NCI-H1436 (cell line): ENCODE measurements at places on chromosomes 13 and 19.

DNA sequence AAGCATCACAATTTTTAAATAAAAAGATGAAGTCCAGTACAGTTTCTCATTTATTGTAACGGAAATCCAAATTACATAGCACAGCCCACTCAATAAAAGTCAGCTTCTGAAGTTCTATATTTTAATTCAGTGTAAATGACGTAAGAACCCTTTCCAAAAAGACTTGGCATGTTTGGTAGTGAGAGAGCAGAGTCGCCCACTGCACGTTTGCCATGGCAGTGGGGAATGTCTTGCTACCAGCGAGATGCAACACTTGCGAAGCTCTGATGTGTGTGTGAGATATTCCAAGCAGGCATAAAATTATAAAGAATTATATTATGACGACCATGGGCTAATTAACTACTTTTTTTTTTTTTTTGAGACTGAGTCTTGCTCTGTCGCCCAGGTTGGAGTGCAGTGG, 190.1 kb downstream of the SLC7A1 start:
- no peak for DNase-seq

DNA sequence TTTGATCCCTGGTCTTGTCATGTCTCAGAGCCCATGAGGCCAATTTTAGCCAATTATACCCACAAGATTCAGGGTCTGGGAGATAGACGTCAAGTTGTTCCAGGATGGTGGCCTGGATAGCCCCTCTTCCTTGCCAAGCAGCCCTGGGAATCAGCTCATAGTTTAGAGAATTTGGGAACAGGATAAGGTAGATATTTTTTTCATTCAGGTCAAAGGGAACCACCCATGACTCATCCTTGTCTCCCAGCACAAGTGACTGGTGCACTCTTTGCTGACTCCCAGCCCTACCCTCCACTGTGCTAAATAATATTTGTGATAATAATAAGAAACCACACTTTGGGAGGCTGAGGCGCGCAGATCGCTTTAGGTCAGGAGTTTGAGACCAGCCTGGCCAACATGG, 17.1 kb upstream of the S1PR4 start:
- no peak for DNase-seq

- DNase-seq = peak; percentile 94
Measured at GRCh38 chr19:37251308-37252229, 33.6 kb downstream of the ZNF383 start.

DNA sequence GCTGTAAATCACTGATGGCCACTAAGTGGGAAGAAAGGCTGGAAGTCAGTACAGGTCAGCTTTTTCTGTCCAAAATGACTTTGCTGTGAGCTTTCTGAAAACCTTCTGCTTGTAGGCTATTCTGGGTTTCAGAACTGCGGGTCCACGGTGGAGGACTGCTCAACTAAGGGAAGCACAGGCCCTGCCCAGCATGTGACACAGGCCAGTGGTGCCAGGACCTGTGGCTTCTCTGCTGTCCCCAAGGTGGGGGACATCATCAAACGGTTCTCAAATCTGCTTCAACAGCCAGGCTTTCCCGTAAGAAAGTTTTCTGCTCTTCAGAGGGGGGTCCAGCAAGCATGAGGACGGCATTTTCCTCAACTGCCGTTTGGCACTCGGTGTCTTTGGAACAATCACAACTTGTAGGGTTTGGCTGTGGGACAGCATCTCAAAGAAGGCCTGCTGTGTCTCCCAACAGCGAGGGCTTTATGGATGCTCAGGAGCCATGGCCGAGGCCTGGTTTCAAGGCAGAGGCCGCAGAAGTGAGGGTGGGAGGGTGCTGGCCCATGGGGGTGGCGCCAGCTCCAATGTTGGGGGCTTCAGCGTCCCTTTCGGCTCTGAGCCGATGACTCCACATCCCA, 3.8 kb downstream of the SGTA start:
- DNase-seq = no peak

DNA sequence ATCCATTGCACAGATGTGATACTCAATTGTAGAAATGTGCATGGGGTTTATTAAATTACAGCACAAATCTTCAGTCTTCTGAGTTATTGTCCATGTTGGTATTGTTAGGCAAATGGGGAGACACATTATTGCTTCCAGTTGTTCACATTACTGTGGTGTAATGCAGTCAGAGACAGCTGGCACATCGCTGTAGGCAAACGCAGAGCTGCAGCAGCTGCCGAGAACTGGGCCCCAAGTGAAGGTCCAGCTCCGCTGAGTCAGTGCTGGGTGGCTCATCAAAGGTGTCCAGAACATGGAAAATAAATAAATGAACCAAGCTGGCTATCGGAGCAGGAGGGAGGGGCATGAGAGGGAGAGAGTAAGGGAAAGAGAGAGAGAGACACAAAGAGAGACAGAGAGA, 299.1 kb upstream of the OBI1 start:
- DNase-seq = no peak

DNA sequence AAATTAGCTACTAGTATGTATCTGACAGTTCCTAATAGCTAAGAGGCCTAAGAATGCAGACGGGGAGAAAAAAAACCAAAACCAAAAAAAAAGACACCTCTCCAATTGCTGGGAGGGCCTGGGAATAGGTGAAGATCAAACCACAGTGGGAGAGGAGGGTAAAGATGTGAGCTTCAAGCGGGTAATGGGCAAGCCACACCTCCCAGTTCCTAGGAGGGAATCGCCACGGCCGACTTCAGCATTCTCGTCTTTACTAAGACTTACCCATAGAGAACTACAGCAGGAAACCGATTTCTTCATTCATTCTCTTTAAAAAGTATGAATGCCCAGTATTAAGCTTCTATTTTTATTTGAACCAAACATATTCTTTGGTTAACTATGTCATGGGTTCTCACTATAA, 5.6 kb upstream of the EEF1AKMT1 start:
- no peak for DNase-seq

- no peak for DNase-seq
Measured at GRCh38 chr19:35462476-35462953, 14.5 kb downstream of the FFAR2 start.

DNA sequence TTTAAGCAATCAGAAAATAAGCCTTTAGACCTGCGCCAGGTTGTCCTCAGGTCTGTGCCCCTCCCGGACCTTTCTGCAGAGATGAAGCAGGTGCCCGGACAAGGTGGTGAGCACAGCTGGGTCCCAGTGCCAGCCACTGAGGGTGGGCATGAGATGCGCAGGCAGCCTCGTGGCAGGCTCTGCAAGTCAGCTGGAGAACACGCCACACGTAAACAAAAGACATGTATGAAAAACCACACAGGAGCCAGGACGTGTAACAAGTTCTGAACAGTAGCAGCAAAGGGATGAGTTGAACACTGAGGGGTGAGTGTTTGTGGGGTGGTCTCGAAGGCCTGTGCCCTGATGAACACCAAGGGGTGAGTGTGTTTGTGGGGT, 68.8 kb upstream of the MCF2L start:
- no peak for DNase-seq

DNA sequence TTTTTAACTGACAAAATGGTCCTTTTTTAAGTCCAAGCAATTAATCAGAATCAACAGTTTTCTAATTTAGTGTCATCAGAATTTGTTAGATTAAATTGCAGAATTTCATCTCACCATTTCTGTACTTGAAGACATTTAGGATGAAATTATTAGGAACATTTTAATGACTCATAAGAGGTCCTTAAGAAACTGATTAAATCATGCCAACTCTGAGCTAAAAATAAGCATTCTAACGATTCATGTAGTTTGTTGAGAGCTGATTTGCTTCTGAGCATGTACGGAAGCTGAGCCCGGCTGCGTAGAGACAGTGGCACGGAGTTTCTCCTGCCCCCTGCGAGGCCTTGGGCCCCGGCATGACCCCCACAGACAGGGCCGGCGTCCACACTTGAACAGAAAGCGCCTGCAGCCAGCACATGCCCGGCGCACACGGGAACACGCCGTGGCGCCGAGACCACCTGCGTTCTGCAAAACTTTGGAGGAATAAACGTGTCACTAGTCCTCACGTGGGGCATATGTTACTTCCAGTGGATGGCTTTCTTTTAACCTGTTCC, 89.7 kb upstream of the MCF2L start:
- no peak for DNase-seq

DNA sequence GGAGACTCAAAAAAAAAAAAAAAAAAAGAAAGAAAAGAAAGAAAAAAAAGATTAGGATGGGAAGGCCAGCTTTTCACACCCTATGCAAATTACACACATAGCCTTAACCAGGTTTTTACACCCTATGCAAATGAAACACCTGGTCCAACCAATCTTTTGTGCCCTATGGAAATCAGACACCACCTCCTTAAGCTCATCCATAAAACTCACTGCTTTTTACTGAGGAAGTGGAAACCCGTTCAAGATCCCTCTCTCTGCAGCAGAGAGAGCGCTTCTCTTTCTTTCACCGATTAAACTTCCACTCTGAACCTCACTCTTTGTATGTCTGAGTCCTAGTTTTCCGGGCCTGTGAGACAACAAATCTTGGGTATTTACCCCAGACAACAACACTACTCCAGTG, 25.3 kb upstream of the HOMER3 start:
- no peak for DNase-seq

- DNase-seq = no peak
Measured at GRCh38 chr13:99269627-99270241, 11.6 kb upstream of the GPR18 start.

GRCh38 chr19:50357178-50358100, 8.0 kb downstream of the NAPSA start:
- DNase-seq = peak; percentile 76

DNA sequence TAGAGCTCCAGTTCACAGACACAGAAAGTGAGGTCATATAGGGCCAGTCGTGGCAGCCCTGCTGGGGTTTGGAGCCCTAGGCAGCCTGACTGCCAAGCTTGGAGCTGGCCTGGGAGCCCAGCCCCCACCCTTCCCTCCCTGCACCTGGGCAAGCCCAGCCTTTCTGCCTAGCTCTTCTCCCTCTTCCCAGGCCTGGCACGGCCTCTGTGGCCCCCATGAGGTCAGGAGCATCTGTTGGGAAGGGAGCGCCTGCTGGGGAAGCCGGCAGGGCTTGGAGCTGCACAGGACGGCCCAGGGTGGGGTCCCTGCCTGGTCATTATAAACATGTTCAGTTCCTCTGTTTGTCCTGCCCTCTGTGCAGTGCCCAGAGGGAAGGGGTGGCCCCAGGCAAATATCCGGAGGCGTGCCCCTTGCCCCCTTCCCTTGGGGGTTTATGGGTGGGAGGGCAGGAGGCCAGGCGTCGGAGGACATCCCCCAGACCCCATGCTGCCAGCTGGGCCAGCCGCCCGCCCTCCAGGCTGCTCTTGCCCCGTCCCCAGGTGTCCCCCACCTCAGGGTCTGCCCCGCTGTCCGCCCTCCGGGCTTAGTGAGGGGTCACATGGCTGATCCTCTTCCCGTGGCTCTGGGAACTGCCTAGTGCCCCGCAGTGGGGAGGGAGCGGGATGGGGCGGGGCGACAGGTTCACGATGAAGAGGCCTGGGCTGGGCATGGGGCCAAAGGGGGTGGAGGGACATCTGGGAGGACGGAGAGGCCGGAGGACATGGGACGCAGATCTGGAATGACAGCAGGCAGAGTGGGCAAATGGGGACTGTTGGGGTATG, 30.0 kb upstream of the NCCRP1 start:
- DNase-seq = no peak

GRCh38 chr19:30161021-30161655, 211.0 kb upstream of the ZNF536 start:
- DNase-seq = no peak

GRCh38 chr13:26759907-26760831, at the start of gene GPR12:
Gene GPR12 (minus strand): TSS chr13:26760786. CDS start chr13:26759827, 959 bp downstream.
- DNase-seq = no peak

DNA sequence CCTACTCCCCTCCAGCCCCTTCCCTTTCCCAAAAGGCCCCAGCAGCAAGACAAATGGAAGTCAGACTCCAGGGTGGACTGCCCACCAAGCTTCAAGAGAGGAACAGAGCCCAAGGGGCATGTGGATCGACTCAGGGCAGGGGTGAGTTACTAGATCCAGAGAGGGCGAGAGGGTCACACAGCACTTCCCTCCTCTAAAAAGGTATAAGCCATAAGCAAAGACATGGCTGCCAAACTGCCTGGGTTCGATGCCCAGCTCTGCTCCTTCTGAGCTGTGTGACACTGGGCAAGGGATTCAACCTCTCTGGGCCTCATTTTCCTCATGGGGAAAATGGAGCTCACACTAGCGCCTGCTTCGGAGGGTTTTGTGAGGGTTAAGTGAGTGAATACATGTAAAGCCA, 3.8 kb downstream of the PPP1R14A start:
- DNase-seq = no peak

DNA sequence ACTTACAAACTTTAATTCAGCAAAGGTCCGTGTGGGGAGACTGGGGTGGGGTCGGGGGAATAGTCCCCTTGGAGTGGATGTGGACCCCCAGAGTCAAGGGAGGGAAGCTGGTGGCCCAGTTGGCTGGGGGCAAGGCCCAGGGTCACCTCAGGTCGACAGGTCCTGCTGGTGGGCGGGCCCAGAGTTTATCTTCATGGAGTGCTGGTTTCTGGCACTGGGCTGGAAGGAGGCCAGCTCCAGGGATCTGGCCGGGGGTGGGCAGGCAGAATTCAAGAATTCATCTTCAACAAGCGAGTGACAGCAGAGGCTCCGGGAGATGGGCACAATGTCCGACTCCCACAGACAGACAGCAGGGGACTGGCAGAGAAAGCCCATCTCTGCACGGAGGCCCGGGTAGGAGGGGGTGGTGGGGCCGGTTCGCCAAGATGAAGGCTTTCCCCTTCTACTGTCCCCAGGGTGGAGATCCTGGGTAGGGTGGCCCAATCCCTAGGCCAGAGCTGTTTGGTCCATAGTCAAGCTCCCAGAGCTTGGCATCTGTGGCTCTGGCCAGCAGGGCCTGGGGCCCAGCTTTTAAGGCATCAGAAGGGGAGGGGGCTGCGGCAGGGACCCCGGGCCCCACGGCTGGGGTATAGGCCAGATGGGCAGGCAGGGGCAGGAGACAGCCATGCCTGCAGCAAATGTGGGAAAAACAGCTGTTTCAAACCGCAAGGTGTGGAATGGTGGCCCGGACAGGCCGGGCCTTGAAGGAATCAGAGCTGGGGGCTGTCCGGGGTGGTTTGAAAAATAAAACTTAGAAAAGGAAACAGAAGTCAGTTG, 622 bp upstream of the FDX2 start:
- no peak for DNase-seq

- DNase-seq = no peak
Measured at GRCh38 chr13:108360139-108360538, 90.6 kb downstream of the TNFSF13B start.

DNA sequence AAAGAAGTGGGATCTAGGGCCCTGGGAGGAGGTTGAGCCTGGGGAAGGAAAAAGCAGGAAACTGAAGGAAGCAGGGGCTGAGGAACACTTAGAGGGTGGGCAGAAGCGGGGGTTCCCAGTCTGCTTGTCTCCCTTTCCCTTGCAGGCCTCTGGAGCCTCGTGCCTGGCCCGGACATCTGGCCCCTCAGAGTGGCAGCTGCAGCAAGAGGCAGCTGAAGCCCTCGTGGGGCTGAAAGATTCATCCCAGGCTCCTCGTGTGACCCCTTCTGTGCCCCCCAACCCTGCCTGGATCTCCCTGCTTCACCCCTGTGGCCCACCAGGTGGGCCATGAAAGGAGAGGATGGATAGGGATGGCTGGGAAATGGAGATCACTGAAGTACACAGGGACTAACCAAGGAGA, 5.5 kb downstream of the DMRTC2 start:
- DNase-seq = no peak

- DNase-seq = no peak
Measured at GRCh38 chr13:65330287-65330686, 1899.8 kb downstream of the PCDH9 start.

GRCh38 chr19:35114353-35115176, 1.1 kb upstream of the FXYD3 start:
- DNase-seq = no peak
